Bronchial epithelial cell (primary cell): ENCODE measurements at places on chromosomes 12 and 14.

- peak; percentile 71 for DNase-seq
Measured at GRCh38 chr14:100645196-100645981, 58.2 kb upstream of the BEGAIN start.

DNA sequence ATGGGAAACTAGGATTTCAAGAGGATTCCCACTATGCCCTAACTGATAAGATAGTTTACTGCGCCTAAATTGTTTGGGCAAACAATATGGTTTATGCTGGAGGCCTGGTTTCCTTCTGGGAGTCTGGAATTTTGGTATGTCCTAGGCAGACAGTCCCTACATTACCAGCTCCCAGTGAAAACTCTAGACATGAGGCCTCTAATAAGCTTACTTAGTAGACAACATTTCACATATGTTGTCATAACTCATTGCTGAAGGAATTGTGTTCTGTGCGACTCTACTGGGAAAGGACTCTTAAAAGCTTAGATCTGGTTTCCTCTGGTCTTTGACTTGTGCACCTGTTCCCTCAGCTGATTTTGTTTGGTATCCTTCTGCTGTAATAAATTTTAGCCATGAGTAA, 18.0 kb upstream of the PRPF39 start:
- DNase-seq, result no peak

DNA sequence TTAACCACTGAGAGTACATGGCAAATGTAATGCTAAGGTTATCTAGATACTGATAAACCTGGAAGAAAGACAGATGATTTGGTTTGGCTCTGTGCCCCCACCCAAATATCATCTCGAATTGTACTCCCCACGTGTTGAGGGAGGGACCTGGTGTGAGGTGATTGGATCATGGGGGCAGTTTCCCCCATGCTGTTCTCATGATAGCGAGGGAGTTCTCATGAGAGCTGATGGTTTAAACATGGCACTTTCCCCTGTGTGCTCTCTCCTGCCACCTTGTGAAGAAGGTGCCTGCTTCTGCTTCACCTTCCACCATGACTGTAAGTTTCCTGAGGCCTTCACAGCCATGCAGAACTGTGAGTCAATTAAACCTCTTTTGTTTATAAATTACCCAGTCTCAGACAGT, 14.2 kb downstream of the NOXRED1 start:
- DNase-seq, result peak; percentile 35

DNA sequence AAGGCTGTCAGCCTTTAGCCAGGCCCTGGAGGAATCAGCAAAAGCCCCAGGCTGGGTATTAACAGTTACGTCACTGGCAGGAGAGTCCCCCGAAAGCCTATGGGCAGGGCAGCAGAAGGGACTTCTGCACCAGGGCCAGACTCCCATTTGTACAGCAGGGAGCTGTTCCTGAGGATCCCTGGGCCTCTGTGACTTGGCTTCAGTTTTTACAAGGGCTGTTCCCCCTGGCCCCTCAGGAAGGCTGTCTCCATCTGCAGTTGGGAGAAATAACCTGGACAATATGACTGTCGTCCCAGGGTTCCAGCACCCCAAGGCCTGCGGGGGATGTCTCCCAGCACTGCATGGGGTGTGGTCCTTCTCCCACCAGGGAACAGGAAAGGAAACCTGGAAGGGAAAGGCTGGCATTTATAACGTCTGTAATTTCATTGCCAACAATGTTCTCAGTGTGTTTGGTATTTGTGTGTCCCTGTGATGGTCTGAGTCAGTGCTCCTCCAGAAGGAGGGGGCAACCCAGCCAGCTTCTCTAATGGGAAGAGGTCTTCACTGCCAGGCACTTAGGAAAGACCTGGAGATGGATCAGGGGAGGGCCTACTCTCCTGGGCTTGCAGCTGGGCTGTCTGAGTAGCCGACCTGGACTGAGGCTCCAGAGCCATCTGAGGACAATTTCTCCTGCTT, 42.4 kb downstream of the ERH start:
- peak; percentile 8 for DNase-seq

DNA sequence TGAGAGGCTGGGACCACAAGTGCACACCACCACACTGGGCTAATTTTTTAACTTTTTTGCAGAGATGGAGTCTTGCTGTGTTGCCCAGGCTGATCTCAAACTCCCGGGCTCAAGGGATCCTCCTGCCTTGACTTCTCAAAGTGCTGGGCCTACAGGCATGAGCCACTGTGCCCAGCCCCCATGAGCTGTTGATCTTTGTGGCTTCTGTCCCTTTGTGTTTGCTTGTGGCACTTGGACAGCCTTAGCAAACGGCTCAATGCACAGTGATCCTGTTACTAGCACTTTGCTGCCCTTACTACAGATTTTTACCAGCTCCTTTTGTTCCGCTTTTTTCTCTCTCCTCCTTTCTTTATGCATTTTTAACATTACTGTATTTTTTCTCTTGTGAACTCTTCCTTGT, 25.3 kb upstream of the EVL start:
- no peak for DNase-seq

DNA sequence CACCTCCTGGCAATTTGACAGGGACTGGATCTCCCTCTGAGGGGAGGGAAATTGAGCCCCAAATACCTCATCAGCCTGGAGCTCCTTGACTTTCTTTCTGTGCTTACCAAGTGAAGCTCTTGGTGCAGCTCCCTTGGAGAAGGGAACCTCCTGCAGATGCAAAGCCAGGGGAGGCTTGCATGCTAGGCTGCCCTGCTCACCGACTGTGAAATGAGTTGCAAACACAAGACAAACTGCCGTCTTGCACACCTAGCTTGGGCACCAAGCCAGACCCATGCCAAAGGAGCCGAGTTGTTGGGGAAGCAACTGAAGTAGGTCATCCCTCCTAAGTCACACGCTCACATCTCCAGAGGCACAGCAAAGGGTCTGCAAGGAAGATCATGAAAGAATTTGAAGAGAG, 95.2 kb downstream of the GTF2A1 start:
- no peak for DNase-seq

- DNase-seq, result no peak
Measured at GRCh38 chr14:67584978-67585377, 15.1 kb downstream of the PIGH start.

- no peak for DNase-seq
Measured at GRCh38 chr12:124779161-124780141, 84.2 kb downstream of the SCARB1 start.

GRCh38 chr12:119354172-119354571, 19.6 kb downstream of the CCDC60 start:
- DNase-seq, result no peak

GRCh38 chr14:21308479-21309237, 28.8 kb downstream of the RPGRIP1 start:
- DNase-seq, result peak; percentile 97

- DNase-seq, result no peak
Measured at GRCh38 chr14:62118461-62118860, 356.2 kb downstream of the SNAPC1 start.

DNA sequence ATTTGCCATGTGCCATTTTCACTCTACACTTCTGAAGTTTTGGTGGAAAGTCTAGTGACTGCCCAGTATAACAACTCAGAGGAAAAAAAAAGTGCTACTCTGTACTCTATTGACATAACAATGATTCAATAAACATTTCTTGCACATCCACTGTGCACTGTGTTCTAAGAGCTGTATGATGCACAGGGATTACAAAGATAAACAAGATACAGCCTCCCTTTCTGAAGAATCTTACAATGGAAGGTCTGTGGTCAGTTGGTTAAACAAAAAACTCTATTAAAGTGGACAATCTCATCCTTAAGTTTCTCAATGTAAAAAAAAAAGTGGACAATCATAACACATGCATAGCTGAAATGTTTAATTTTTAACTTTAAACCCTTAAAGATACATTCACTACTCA, 105.7 kb upstream of the RASSF8 start:
- DNase-seq, result peak; percentile 41

DNA sequence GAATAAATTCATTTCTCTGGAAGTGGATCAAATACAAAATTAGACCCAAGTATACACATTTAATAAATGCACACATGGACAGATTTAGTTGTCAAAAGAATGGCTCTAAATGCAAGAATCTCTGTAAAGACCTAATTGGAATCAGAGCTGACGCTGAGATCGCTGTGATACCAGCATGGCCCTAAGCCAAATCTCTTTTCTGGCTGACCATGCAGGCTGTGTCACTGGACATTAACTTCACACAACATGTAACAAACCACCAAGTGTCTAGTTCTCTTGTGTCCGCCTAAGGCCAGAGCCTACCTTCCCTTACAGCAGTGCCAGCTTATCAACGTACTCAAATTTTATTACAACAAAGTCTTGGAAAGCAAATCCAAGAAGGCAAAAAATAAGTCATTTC, 127.5 kb downstream of the MED13L start:
- no peak for DNase-seq

GRCh38 chr14:96260341-96260821, 4.4 kb downstream of the BDKRB1 start:
- no peak for DNase-seq

DNA sequence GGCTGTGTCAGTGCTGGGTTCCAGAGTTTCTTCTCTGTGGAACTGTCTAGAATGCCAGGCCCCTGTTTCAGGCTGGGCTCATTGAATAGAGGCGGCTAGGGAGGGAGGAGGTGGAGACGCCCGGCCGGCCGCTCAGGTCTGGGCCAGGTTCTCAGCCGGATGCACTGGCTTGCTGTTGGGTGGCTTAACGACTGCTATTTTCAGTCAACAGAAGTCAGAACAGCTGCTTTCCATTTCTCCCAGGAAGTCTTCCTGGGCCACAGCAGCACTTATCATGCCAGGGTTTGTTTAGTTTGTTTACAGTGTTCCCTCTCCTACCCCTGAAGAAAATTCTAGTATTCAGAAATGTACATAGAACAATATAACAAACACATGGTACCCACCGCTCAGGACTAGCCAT, 26.0 kb upstream of the VPS37B start:
- no peak for DNase-seq

GRCh38 chr12:67327466-67327865, 58.3 kb downstream of the CAND1 start:
- no peak for DNase-seq

DNA sequence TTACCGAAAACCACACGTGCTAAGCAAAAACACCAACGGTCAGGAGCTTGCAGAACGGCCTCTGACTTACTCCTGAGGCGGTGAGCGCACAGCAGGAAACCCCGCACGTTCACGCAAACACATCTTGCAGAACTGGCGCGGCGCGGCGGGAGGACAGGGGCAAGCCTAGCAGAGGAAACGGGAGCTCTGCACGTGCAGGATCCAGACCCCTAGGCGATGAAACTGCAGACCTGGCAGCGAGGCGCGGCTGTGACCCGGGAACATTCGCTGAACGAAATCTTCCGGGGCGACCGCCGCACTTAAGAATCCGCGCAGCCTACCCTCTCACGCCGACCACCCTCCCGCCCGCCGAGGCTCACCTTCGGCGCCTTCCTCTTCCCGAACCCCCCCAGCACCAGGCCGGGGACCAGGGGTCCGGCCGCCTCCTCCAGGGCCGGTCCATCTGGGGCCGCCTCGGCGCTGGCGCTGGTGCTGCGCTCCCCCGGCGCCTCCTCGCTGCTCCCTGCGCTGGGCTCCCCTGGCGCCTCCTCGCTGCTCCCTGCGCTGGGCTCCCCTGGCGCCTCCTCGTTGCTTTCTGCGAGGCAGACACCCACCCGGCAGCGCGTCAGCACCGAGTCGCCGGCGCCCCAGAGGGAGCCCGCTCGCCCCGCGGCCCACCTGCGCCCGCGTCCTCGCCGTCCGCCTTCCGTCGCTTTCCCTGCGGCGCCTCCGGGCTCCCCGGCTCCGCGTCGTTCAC, 615 bp downstream of the DDX51 start:
- DNase-seq, result no peak

- DNase-seq, result no peak
Measured at GRCh38 chr14:74425525-74426201, 347 bp downstream of the SYNDIG1L start.

GRCh38 chr12:128844031-128844635, 9.1 kb upstream of the GLT1D1 start:
- no peak for DNase-seq

DNA sequence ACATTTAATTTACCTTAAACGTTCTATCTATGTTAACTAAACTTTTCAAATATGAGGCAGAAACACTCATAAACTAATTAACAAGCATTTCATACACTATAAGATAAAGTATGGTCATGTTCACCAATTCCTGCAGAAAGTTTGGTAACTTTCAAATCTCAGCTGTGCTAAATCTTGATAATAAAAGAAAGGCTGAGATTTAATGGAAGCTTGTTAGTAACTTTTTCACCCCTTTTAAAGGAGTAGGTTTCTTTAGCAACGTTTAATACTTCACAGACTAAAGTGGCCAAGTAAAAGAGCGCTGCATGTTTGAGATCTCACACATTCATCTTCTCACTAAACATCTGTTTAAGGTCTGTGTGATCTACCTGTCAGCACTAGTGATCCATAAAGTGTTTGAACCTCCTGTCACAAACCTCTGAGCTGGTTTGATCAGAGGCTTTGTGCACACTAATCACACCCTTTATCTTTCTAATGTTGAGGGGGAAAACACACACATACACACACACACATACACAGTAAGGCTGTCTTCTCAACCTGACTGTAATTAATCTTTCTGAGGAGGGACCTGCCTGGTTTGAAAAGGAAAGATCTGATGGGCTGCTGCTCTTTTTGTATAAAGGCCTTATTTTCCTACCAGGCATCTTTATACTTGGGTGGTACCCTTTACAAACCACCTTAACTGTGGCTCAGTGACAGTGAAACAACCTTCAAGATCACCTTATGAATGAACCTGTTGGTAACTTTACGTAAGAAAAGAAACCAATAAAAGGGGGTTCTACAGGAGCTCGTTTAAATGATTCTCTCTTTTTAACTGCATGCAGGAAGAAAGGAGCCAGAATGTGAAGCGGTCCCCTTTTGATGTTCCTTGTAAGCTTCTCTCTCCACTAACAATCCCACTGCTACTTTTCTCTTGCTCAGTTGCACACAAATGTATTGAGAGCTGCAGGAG, 244.2 kb downstream of the SOX5 start:
- DNase-seq, result no peak

DNA sequence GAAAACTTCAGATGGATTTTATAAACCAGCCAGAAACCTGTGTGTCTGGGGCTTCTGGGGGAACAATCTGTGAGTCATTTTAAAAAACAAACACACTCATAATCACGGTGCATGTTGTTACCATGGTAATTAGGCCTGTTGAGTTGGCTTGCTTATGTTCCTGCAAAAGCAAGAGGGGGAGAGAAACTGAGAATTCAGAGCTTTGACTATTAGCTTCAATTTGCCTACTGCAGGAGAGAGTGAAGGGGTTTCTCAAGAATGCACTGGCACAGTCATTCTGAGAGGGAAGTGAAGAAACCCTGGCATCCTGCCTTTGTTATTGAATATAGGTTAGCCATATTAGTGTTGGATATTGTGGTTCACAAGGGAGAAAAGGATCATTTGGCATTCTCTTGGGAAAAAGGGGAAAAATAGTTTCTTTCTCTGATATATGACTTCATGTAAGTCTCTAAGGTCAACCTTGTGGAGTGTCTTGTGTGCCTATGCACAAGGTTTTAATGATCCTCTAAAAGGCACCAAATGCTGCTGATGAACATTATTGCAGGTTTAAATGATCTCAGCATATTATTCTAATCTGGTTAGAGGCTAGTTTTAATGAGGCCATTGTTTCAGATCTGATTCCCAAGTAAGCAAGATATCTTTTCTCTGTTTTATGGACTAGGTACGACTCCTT, 12.9 kb downstream of the GNG2 start:
- DNase-seq, result peak; percentile 85

GRCh38 chr12:94416613-94417012, 43.1 kb downstream of the CEP83 start:
- no peak for DNase-seq
